WTC11 (cell line): ENCODE measurements at places on chromosomes 4 and X.

DNA sequence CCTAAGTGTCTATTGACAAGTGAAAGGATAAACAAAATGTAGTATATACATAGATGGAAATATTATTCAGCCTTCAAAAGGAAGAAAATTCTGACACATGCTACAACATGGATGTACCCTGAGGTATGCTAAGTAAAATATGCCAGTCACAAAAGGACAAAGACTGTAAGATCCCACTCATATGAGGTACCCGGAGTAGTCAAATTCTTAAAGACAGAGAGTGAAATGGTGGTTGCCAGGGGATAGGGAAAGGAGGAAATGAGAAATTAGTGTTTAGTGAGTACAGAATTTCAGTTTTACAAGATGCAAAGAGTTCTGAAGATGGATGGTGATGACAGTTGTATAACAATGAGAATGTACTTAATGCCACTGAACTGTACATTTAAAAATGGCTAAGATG is 102.3 kb upstream of the NAP1L5 start:
- no peak for DNase-seq

DNA sequence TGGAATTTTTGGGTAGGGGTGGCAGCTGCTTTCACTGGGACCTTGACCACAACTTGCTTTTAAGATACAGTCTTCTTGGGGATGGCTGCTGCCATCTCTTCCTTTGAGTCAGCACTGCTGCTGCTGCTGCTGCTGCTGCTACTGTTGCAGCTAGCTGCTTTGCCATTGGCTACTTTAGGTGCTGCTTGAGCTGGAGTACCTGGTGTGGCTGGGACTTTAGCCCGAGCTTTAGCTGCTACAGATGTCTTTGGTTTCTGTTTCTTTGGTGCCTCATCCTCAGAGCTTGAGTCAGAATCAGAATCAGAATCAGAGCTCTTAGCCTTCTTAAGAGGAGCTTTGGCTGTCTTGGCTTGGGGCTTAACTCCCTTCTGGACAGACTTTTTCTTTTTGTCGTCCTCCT is 52.2 kb downstream of the FAM9B start:
- no peak for DNase-seq

GRCh38 chr4:25440478-25441030 is 63.5 kb downstream of the ANAPC4 start:
- DNase-seq: no peak

GRCh38 chr4:158652920-158653319 is 18.8 kb downstream of the C4orf46 start:
- DNase-seq: no peak

DNA sequence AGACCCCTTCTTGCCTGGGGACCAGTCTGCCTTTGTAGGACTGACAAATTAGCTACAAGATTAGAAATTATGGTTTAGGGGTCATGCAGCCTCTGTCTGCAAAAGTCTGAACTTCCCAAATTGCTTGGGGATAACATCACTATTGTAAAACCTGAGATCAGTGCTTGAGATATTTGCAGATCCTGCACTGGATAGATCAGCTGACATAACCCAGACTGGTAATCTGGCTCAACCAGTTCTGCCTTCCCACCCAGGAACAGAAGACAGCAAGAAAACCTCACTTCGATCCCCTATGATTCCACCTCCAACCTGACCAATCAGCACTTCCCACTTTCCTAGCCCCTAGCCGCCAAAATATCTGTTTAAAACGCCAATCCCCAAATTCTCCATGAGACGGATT is 202.8 kb upstream of the DIAPH2 start:
- no peak for DNase-seq

DNA sequence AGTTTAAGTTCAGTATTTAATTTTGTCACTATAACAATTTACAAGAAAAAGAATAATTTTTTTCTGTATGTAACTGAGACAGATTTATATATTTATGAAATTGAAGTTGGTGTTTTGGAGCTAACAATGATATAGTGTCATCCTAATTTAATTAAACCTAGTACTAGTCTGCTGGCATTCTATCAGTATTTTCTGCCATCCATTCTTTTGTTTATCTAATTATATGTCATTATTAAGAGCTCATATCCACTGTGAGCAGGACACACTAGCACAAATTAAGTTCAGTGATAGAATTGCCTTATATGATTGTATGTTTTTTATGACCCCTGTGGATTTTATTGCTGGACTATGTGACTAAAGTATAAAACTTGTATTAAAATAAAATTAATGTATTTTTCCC is 996.5 kb downstream of the CCSER1 start:
- DNase-seq: no peak

GRCh38 chrX:54043541-54044125 is 640 bp downstream of the PHF8 start:
- peak; percentile 54 for DNase-seq

DNA sequence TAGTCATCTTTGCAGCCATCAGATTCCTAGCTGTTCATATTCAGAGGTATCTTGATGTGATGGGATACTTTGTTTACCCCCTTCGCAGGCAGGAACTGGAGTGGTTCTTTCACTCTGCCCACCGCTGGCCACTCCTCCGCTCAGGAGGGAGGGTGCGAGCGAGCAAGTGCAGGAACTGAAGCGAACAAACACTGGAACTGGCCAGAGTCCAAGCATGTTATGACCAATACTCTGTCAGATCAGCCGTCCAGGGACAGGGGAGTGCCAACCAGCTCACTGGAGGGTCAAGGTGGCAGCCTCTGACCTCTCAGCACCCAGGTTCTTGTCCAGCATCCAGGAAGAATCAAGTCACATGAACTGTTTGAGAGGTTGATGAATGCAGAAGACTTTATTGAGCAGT is 18.0 kb upstream of the MANBA start:
- no peak for DNase-seq

- no peak for DNase-seq
These were observed 5.6 kb downstream of the PQBP1 start for GRCh38 chrX:48903290-48903689.

DNA sequence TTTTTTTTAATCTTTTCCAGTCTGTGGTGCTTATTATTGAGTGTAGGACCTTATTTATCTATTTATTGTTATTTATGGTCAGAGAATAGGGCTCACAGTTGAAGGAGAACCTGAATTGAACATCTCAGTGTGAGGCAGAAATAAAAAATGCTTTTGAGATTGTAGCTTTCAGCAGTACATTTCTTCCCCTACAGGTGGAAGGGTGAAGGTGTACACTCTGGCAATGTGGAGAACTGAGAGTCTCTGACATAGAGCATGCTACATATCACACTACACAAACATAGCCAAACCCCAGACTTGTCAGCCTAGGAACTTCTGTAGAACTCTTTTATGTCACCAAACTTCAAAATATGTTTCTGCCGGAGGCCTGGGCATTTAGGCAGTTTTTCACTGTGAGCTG is 140.2 kb downstream of the STIM2 start:
- DNase-seq: no peak

GRCh38 chr4:145345401-145345800 is 136.3 kb upstream of the SMAD1 start:
- no peak for DNase-seq

DNA sequence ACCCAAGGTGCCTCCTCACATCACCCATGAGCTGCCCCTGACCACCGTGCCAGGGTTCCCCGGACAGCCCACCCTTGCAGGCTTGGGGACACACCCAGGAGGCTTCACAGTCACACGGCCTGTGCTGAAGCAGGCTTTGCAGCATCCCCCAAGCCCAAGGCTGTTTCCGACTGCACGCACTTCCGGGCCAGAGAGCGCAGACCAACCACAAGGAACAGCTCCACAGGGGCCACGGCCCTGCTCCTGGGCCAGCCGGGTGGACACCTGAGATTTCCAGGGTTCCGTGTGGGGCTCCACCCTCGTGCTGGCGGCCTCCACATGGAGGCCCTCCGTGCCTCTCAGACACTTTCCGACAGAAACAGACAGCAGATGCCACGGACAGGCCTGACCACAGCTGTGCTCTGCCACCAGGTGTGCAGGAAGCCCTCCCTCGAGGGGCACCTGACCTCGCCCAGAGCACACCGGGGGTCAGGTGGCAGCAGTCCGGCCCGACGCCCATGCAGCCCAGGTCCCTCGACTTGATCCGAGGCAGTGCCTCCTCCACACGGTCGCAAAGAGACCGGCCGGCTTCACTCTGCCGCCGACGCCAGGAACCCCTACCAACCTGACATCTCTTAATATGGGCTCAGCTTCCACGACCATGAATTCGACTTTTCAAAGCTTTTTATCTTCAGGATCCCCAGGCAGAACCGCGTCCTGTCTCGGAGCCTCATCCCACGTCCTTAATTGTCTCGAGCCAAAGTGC is 8.0 kb downstream of the CTBP1 start:
- no peak for DNase-seq

- no peak for DNase-seq
These were observed 133.8 kb upstream of the UGT8 start for GRCh38 chr4:114464726-114465272.
